Stimulated activated CD4-positive, alpha-beta T cell treated with anti-CD3 and anti-CD28 coated beads, Interleukin-4, amount 100 ng/mL, for 48 hours (primary cell): ENCODE measurements at places on chromosomes 5 and 9.

GRCh38 chr5:175809531-175810121 is 61.8 kb upstream of the CPLX2 start:
- no peak for DNase-seq

- no peak for DNase-seq
Measured at GRCh38 chr5:156888520-156888919, 38.4 kb downstream of the PPP1R2B start.

DNA sequence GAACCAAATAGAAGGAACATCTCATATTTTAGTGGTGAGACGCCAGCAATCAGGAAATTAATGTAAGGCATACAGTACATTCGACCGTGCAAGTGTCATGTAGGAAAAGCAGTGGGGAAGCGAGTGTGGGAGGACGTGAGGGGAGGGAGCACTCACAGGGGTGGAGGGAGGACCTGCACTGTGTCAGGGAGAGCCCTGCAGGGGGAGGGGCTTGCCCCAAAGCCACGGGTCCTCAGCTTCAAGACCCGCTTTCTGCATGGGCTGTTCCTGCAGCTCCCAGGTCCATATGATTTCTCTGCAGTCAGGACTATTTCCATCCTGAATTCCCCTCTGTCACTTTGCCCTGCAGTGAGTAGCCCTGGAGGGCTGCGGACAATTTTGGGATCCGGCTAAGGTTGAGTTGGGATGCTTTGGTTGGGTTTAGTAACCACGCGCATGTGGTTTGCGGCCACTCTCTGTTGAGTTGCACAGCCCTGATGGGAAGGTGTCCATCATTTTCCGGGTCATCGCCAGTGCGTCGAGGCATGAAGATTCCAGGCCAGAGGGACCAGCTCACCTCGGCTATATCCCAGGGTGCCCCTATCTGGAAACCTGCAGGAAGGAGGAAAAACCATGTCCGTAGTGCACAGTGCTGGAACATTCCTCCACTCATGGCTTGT is 61.9 kb downstream of the IRX1 start:
- DNase-seq: no peak

- no peak for DNase-seq
Measured at GRCh38 chr5:120152472-120152871, 311.6 kb upstream of the PRR16 start.

GRCh38 chr9:75183306-75183705 is 95.0 kb downstream of the OSTF1 start:
- no peak for DNase-seq

GRCh38 chr5:83000428-83000827 is 76.8 kb downstream of the TMEM167A start:
- DNase-seq: no peak

DNA sequence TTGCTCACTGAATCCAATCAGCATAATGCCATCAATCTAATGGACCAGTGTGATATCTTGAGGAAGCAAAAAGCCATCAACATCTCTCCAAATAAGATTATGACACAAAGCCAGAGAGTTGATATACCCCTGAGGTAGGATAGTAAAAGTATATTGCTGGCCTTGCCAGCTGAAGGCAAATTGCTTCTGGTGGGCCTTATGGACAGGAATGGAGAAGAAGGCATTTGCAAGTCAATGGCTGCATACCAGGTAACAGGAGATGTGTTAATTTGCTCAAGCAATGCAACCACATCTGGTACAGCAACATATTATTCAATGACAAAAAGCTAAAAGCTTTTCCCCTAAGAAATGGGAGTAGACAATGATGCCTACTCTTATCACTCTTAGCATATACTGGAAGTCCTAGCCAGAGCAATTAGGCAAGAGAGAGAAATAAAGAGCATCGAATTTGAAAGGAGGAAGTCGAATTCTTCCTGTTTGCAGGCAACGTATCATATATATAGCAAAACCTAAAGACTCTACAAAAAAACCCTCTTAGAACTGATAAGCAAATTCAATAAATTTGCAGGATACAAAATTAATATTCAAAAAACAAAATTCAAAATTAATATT is 216.1 kb upstream of the RASA1 start:
- DNase-seq: no peak

GRCh38 chr9:108972626-108973209 is 38.5 kb downstream of the ABITRAM start:
- DNase-seq: no peak

DNA sequence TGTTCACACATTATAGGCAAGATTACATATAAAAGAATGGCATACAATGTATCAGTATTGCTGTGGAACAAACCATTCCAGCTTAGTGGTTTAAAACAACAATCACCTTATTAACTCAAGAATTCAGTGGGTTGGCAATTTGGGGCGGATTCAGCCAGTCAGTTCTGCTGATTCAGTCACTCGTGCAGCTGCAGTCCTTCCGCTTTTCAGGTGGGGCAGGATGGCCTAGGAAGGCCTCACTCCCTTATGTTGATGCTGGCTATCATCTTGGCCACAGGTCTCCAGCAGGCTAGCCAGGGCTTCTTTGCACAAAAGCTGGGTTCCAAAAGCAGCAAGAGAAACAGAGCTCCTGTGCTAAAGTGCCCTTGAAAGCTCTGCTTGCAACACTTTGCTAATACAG is 150.6 kb downstream of the MCTP1 start:
- DNase-seq: no peak

GRCh38 chr9:36193023-36193422 is 2.3 kb downstream of the CLTA start:
- DNase-seq: no peak

GRCh38 chr5:112919972-112920371 is 2.1 kb downstream of the REEP5 start:
- no peak for DNase-seq
